WERI-Rb-1 (cell line): ENCODE measurements at places on chromosomes 7 and 10.

DNA sequence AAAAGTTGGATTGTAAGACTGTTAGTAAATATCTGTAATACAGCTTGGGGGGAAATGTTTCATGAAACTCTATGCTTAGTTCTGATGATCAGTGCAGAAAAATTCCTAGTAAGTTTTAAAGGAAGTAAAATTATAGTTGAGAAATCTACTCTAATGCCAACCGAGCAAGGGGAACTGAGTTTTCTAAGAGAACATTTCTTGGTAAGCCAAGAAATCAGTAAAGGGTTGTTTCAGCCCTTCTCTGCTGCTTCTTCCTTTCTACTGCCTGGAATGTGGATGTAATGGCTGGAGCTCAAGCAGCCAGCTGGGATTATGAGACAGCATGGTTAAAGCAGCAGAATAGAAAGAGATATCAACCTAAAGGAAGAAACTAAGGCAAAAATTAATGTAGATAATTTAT is 15.9 kb upstream of the AKR1B1 start:
- no peak for DNase-seq

- DNase-seq, result no peak
Observed at GRCh38 chr7:33539198-33539597, 366.1 kb upstream of the BMPER start.

- DNase-seq, result no peak
Observed at GRCh38 chr7:84971360-84971759, 215.5 kb downstream of the SEMA3D start.

GRCh38 chr10:32073659-32074058 is 17.4 kb upstream of the KIF5B start:
- no peak for DNase-seq

- peak; percentile 46 for DNase-seq
Observed at GRCh38 chr10:73814896-73815718, 3.7 kb upstream of the NDST2 start.

DNA sequence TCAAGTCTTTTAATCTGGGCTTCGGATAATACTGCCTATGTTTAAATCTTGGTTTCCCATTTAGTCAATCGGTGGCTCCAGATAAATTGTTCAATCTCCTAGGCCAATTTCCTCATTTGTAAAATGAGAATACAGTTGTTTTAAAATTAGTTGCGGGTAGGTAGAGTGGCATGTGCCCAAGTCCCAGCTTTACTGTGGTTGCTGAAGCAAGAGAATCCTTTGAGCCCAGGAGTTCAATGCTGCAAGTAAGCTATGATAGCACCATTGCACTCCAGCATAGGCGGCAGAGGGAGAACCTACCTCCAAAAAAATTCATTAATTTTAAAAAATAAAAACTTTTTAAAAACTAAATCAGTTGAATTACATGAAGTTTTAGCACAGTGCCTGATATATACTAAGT is 7.3 kb downstream of the RNF216 start:
- DNase-seq, result no peak

DNA sequence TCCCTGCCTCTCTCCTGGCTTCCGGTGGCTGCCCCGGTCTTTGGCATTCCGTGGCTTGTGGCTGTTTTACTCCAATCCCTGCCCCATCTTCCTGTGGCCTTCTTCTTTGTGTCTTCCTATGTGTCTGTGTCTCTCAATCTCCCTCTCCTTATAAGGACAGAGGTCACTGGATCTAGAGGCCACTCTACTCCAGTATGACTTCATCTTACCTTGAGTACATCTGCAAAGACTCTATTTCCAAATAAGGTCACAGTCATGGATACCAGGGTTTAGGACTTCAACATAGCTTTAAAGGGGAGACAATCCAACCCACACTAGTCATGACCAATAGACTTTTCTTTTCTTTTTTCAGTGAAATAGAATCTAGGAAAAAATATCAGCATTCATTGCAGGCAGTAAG is 153.3 kb upstream of the INSYN2A start:
- no peak for DNase-seq

GRCh38 chr10:122057841-122058413 is 69.0 kb downstream of the TACC2 start:
- no peak for DNase-seq

DNA sequence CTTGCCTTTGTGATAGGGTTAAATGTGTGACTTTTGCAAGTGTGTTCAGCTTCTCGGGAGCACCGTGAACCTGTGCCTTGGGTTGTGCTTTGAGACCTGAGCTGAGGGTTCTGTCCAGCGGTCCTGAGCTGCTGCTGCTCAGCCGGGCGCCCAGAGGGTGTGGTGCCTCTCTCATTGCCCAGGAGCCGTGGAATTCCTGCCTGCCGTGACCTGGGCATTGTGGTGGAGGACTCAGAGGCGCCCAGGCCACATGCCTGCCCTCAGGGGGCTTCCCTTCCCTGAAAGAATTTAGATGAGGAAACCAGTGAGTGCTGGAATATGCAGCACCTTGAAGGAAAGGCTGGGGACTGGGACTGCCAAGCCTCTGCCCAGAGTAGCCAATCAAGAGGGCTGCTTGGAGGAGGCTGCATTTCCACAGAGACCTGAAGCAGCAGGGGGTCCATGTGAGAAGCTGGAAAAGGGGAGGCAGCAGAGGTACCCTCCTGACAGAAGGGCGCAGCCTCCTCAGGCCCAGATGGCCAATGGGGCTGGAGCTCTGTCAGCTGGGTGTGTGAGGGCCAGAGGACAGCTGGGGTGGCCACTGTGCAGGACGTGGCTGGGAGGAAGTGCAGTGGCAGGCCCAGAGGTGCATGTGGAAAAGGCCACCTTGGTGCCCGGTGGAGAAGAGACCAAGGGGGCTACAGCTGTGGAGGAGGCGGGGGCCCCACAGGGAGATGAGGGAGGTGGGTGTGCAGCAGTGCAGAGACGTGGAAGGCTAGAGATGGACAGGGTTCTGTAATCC is 107.3 kb downstream of the NKX6-2 start:
- no peak for DNase-seq

DNA sequence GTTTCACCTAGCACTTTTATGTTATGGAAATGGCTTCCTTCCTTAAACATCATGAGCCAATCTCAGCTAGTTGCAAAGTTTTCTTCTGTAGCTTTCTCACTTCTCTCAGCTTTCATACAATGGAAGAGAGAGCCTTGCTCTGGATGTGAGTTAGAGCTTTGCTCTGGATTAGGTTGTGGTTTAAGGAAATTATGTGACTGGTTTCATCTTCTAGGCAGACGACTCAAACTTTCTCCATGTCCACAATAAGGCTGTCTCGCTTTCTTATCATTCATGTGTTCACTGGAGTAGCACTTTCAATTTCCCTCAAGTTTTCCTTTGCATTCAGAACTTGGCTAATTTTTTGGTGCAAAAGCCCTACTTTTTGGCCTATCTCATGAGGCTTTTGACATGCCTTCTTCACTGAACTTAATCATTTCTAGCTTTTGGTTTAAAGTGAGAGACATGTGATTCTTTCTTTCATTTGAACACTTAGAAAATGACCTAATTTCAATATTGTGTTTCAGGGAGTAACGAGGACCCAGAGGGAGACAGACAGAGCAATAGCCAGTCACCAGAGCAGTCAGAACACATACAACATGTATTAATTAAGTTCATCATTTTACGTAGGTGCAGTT is 49.8 kb downstream of the CNOT4 start:
- DNase-seq, result no peak

- peak; percentile 30 for DNase-seq
Observed at GRCh38 chr7:31782411-31782991, 95.5 kb downstream of the PPP1R17 start.

GRCh38 chr7:43647339-43647672 is 64.4 kb downstream of the STK17A start:
- DNase-seq, result no peak

DNA sequence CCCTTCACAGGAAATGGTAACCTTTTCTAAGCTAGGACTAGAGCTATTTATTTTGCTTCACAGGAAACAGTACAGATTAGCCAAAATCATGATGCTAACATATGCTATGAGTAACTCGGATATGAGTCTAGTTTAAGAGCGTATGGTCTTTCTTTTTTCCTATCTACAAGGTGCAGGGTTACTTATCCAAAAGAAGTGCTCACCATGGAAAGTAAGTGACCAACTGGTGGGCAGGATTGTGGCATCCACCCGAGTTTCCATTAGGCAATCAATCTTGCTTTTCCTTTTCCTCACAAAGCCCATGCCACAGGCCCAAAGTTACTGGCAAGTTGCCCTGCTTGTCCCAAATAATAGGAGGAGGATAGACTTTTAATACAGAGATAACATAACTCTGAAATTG is 765.1 kb upstream of the POM121L12 start:
- no peak for DNase-seq
